ENCODE measurements at places on chromosomes 3 and 15.

GRCh38 chr3:16768956-16769355 lies 115.8 kb upstream of the PLCL2 start:
- no peak for DNase-seq

- DNase-seq = no peak
These were observed 755 bp downstream of the PARP15 start for GRCh38 chr3:122578069-122578740.

DNA sequence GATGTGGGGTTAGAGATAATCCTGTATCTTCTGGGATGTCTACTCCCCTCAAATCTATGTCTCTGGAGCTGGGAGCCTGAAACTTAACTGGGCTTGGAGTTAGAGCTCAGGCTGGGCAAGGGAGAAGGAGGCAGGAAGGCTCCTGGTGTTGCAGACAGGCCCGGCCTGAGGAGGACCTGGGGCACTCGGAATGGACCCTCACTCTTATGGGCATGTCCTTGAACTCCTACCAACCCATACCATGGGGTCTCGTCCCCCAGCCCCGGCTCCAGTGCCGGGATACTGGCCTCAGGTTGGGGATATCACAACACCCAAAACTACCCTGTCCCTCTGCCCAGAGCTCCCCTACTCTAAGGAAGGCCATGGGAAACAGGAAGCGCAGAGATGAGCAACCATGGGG lies 45.2 kb downstream of the SCN5A start:
- no peak for DNase-seq

- no peak for DNase-seq
These were observed 1260.4 kb downstream of the ROBO1 start for GRCh38 chr3:78507196-78507984.

GRCh38 chr15:38563723-38564519 lies 693 bp downstream of the RASGRP1 start:
- peak; percentile 83 for DNase-seq

- no peak for DNase-seq
These were observed 1.5 kb downstream of the PTPN9 start for GRCh38 chr15:75577401-75578172.

- no peak for DNase-seq
These were observed 98.4 kb upstream of the CTDSPL start for GRCh38 chr3:37763309-37763708.

DNA sequence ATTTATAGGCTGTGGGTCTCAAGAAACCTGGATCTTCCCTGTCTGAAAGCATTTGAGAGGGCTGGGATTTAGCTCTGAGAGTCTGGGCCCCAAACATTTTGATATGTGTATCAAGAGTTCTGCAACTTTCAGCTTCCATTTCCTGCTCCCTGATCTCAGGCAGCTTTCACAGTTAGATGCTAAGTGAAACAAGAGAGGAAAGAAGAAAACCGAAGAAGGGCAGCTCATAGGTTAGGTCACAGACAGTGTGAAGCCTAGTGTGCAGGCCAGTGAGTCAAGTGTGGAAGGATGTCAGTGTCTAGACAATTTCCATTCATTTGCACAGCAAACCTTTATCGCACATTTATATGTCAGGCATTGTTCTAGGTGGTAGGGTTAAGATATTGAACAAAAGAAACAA lies 173.6 kb upstream of the PROK2 start:
- DNase-seq = no peak

- DNase-seq = no peak
These were observed 171.8 kb upstream of the EIF1B start for GRCh38 chr3:40137591-40138295.
